Fibroblast of gingiva (primary cell): ENCODE measurements at places on chromosomes 1 and 21.

DNA sequence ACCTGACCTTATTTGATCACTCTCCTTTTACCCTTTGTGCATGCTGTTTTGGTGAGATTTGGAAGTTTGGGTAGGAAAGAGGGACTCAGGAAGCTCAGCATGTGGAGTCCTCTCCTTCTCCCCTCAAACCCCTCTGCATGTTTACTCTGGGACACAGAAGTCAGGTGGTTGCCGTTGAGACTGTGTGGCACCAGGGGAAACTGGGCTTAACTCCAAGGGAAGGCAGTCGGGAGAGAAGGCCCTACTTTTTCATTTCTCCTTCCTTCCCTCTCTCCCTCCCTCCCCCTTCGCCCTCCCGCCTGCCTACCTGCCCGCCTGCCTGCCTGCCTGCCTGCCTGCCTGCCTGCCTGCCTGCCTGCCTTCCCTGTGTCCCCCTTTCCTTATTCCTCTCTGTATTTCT is 34.8 kb upstream of the TTC22 start:
- no peak for DNase-seq

GRCh38 chr1:184023171-184023570 is 14.4 kb downstream of the COLGALT2 start:
- DNase-seq, result no peak

DNA sequence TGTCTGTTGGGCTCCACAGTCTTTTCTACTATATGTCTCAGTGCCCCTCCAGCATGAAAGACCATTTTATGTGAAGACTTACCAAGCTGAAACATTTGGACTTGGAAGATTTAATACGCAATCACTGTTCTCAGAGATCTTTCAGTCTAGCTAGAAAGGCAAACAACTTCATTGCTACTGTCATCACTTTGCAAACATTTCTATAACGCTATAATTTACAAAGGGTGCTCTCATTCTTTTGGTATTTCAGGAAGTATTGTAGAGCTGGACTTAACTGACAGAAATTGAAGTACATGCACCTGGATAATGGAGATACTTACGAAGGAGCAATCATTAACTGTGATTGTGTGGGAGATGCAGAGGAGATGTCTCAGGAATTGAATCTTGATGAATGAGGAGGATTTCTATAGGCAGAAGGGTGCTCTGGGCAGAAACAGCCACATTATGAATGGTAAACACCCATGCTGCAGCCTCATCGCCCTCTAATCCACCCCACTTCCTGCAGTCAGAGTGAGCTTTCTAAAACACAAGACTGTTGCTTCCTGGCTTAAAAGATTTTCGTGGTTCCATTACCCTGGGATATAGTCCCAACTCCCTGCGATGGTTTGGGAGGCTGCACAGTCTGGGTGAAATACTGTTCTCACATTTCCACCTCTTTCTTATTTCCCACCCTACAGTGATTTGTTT is 75.1 kb upstream of the GNG12 start:
- DNase-seq, result no peak

- no peak for DNase-seq
These were observed 28.9 kb downstream of the RPAP2 start for GRCh38 chr1:92327794-92328193.

DNA sequence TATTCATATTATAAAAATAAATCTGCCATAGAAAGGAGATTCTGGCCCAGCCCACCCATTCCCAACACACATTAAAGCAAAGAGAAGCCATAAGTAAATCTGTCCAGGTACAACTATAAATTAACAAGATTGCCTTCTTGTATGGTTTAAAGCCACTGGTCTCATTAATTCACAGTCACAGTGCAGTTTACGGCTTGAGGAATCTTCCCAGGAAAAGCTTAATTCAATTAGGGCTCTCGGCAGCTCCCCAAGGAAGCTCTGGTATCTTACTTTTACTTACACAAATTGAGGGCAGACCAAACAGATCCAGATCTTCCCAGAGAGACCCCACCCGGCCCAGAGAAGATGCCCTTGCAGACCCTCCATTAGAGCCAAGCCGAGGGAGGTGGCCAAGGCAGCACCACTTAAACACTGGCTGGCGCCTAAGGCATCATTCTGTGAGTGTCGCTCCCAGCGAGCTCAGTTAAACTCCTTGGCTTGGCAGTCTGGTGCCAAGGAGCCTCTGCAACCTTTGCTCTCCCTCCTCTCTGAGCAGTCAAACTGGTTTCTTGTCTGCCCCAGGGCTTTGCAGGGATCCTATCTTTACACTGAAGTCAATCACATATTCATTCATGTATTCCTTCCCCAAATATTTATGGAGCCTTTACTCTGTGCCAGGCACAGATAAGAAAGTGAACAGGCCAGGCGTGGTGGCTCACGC is 10.7 kb downstream of the SLC9A1 start:
- no peak for DNase-seq
